ENCODE measurements at places on chromosomes 1 and 21. TPM values are rescaled to one million over a fixed set of nuclear protein-coding genes. Genes with fewer than 3 reads are reported as not detected.

- DNase-seq: peak; percentile 55
These were observed 13.2 kb downstream of the KLHDC8A start for GRCh38 chr1:205343431-205344065.

- no peak for DNase-seq
These were observed 77.5 kb downstream of the DNTTIP2 start for GRCh38 chr1:93801471-93801870.

DNA sequence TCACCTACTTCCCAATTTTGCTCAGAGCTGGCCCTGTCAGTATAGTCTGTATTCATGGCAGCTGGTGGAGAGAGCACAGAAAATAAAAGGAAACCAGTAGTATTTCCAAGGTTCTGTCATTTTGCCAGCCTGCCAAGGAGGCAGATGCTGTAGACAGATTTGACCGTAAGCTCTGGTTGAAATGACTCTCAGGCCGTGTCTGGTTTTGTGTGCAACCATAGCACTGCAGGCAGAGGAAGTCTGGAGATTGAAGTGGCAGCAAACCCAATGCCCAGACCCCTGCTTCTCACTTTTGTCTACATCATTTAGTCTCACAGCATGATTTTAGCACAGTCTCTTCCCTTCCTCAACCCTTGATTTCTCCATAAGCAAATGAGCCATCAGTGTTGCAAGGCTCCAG is 291.7 kb downstream of the PAPPA2 start:
- no peak for DNase-seq

- DNase-seq: no peak
These were observed 139.7 kb upstream of the ARHGEF16 start for GRCh38 chr1:3314491-3315381.

Gene CFHR1
- total RNA-seq: not detected

DNA sequence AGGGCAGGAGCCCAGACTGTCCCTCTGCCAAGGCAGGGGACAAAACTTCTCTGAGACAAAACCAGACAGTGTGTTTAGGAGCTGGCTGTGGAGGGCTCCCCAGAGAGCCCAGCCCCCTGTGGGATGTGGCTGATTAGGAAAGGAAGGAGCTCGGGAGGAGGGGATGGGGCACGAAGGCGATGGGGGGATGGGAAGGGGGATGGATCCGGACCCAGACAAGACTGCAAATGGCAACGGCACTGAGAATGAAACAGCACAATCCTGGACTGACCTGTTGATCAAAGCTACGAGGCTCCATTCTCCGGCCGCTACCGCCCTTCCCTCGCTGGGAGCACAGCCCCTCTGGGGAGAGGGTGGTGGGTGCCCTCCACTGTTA is 33.1 kb downstream of the FOXO6 start:
- DNase-seq: no peak

DNA sequence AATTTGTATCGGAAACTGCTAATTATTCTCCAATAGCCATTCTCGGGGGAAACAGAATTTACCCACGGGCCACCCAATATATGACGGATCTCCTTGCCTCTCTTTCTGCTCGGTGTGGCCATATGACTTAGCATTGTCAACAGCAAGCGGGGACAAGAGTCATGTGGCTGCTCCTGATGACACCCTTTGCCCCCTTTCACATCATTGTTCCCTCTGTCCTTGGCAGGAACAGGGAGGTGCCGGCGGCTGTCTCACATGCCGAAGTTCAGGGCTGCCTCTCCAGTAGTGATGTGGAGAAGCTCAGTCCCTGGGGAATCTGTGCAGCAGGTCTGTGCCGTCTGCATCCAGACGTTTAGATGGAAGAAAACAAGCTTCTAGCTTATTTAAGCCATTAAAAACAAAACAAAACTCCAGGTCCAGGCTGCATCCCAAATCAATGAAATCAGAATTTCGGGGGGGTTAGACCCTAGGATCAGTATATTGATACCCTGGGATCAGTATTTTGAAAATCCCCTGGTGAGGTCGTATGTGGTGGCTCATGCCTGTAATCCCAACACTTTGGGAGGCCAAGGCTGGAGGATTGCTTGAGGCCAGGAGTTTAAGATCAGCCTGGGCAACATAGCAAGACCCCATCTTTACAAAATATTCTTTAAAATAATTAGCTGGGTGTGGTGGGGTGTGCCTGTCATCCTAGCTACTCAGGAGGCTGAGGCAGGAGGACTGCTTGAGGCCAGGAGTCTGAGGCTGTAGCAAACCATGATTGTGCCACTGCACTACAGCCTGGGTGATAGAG is 10.8 kb downstream of the MYOM3 start:
- no peak for DNase-seq

Gene BTBD19
- total RNA-seq: 0.76 TPM
